Cerebellum (tissue), 4 donors: ENCODE measurements at places on chromosomes 4 and X.

DNA sequence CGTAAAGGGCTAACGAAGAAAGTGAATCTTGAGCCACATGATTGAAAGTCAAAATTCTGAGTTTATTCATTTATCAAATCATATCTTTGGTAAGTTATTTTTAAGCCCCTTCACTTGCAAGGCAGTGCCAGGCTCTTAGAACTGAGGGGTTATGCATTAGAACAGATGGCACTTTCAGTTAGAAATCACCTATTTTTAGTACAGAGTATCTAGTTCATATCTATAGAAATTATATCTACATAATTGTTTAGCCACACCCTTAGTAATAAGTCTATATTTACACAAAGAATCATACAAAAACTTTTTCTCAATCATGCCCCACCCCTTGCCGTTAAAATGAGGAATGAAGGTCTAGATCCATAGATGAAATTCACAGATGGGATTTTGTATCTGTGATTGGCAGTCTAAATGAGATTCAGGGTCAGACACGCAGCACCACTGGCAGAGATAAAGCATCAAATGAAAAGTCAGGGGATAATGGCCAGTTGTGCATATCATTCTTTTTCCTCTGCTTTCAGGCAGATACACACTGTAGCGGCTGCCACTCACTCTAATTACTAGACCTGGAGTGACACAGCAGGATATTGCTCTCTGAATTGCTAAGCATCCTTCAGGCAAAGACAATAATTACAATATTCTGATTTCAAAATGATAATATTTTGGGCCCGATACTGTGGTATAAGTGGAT lies 440.5 kb downstream of the MAPK10 start:
- no peak for DNase-seq

GRCh38 chrX:69307756-69308155 lies 142.5 kb upstream of the PJA1 start:
- no peak for DNase-seq

- DNase-seq, result no peak
Measured at GRCh38 chr4:10506077-10506476, 48.9 kb upstream of the ZNF518B start.

- DNase-seq, result no peak
Measured at GRCh38 chr4:130814896-130815295, 1718.9 kb downstream of the C4orf33 start.
